ENCODE measurements at places on chromosomes 5 and 9.

GRCh38 chr5:15388866-15389265 is 111.1 kb upstream of the FBXL7 start:
- no peak for DNase-seq

DNA sequence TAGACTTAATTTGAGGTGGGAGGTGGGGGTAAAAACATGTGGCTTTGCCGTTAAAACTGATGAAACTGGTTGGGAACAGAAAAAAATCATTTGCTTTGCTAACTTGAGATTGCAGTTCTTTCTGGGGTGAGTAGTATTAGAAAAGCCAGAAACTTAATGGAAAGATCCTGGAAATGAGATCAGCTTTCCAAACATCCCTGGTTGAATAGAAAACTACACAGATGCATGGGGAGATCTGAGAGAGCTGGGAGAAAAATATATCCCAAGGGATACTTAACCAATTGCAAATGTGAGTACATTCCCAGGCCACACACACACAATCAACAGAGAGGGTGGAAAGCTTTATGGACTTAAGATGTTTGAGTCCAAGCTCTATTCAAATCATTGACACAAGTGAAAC is 222.3 kb downstream of the YTHDC2 start:
- DNase-seq = no peak

- no peak for DNase-seq
Observed at GRCh38 chr5:73435759-73436534, 12.6 kb downstream of the FOXD1 start.

- DNase-seq = no peak
Observed at GRCh38 chr9:21429191-21429590, 11.0 kb upstream of the IFNA1 start.

- no peak for DNase-seq
Observed at GRCh38 chr5:77885519-77885918, 109.4 kb upstream of the TBCA start.

GRCh38 chr9:128070874-128071273 is 2.8 kb downstream of the SLC25A25 start:
- DNase-seq = no peak

- DNase-seq = no peak
Observed at GRCh38 chr9:94654165-94654894, 15.0 kb upstream of the FBP1 start.

- no peak for DNase-seq
Observed at GRCh38 chr9:128150594-128151308, 1.5 kb downstream of the LCN2 start.

GRCh38 chr5:148433826-148434225 is 50.1 kb downstream of the FBXO38 start:
- no peak for DNase-seq

GRCh38 chr5:159533197-159533596 is 202.9 kb upstream of the IL12B start:
- no peak for DNase-seq

DNA sequence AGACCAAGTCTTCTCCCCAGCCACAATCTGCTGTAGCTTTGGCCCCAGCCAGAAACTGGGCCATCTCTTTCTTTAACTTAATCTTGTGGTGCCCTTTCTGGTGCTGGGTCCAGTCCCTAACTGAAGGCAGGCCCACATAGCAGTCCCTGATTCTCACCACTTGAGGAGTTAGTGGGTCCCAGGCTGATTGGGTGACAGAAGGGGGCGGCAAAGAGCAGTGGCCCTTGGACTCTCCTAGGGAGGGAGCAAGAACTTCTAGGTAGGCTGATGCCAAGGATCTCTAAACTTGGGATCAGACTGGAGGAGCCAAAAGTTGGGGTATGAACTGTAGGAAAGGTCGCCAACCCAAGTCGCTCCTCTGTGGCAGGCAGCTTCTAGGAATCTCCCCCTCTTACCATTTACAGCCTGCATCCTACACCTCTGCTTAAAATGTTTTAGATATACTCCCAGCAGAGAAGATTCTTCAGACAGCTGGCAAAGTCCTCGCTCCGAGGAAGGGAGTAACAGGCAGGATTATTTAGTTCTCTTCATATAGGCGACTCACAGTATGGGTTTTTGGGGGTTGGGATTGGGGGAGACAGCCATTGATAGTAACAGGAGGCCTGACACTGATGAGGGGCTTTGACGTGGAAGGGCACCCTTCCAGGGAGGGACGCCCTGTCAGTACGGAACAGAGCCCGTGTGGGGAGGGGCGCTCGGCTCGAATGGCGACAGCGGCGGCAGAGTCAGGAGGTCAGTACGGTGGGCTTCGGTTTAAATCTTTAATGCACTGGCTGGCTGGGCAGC is 2.0 kb upstream of the CCL27 start:
- DNase-seq = no peak

DNA sequence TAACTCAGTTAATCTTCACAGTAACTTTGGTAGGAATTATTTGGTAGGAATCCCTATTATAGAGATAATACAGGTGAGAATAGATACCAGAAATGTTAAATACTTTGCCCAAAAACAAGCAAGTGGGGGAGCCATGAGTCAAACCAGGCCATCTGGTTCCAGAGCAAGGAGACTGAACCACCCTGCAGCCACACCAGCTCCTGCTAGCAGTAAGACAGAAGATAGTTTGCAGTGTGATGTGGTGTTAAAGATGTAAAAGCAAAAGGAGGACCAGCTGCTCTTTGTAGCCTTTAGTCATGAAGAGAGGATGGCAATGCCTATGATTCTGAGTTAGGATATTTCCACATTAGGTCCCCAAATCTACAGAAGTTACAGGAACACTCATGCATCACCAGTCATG is 101.4 kb downstream of the PRKACG start:
- DNase-seq = no peak

DNA sequence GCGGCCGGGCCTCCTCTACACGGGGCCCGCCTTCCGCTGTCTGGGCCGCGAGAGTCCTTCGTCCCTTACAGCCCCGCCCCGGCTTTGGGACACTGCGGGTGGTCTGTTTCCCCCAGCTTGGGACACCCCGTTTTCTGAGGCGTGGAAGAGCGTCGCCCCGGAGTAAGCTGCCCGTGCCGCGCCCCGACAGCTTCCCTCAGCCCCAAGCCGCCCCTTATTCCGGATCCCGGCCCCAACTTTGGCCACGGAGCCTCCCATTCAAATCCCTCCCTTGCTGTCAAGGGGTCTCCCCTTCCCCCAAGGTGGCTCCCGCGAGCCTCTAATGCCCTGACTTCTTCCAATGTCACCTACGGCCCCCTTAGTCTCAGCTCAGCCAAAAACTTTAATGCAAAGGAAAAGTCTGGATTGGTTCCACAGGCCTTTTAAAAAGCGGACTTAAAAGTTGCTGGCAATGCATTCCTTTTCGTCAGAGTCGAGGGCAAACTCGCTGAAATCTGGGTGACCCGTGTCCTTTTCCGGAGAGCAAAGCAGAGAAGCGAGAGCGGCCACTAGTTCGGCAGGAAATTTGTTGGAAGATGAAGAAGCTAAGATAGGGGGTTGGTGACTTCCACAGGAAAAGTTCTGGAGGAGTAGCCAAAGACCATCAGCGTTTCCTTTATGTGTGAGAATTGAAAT is 19.8 kb downstream of the EXOSC2 start:
- DNase-seq = no peak

DNA sequence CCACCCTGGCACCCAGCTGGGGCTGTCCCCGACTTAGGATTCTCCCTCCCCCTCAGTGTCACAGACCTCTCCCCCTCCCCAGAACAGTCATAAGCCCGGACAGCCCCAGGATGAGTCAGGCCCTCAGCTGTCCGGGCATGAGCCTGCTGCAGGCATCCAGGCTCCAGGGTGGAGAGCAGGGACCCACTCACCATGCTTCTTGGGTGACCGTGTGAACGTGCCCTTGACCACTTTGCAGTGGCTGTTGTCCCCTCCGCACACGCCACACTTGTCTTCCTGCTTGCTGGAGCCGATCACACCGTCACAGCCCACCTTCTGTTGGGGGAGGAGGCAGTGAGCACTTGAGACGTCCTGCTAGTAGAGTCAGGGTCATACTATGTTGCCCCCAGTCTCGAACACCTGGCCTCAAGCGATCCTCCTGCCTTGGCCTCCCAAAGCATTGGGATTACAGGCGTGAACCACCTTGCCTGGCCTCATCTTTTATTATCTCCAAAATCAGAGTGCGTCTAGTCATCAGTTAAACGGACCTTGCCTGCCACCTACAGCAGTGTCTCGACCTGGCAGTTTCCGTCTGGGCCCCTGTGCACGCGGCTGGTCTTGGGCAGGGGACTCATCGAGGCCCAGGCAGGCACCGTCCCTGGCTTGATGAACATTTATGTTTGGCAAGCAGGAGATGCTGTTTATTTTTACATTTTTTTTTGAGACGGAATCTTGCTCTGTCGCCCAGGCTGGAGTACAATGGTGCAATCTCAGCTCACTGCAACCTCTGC is 72.6 kb downstream of the ZNF354C start:
- no peak for DNase-seq

GRCh38 chr5:13992795-13993194 is 48.3 kb upstream of the DNAH5 start:
- DNase-seq = no peak

GRCh38 chr5:173010547-173011464 is 27.2 kb downstream of the ATP6V0E1 start:
- DNase-seq = no peak

DNA sequence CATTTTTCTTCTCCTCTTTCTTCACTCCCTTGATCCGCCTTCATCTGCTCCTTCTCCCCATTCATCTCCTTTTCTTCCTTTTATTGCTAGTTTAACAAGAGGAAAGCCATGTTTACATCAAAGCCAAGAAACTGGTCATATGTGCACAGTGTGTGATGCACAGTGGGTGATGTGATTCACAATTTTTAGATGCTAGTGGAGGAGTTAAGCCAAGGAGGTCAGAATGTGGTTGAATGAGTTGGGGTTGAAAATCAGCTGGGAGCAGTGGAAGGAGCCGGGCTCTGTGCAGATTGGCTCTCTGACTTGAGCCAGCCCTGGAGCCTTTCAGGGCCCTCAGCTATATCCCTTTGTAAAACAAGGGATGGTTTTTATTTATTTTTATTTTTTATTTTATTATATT is 7.3 kb downstream of the ACER2 start:
- no peak for DNase-seq

DNA sequence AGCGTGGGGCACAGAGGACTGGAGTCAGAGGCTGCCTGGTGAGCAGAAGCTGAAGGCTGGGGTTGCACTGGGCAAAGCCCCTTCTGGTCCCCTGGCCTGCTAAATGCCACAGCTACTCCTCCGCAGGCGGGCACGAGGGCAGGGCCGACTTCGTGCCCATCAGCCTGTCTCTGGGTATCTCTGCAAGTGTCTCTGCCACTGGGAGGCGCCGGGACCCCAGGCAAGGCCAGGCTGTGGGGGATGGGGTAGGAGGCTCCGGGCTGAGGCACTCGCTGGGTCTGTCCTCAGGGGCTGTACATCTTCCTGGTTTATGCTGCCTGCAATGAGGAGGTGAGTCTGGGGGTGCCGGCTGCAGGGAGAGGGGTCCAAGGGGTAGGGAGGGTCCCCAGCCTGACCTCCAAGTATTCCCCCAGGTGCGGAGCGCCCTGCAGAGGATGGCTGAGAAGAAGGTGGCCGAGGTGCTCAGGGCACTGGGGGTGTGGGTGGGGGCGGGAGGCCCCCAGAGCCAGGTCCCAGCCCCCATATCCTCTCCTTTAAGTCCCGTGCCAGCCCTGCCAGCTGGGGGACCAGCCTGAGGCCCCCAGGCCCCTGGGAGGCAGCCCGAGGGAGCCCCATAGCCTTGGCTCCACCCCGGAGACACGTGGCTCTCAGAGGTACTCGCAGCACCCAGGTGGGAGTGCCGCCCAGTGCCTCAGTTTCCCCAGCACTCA is 25.1 kb downstream of the ADGRD2 start:
- no peak for DNase-seq

DNA sequence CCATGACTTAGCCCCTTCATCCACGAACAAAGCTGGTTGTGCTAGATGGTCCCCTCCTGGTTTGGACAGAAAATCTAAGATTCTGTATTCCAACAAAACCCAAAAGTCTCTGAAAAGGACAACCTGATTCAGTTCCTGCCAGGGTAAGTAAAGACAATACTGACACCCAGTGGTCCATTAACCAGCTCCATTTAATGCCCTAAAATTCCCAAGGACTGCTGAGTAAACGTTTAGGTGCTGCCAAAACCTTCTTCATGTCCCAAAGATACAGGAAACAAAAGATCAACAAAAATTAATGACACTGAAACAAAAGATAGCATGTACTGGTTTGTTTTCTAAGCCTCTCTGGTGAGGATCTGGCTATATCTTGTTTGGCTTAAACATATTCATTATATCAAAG is 25.3 kb upstream of the PPP1R2B start:
- DNase-seq = no peak

GRCh38 chr5:107282061-107282460 is 388.7 kb downstream of the EFNA5 start:
- DNase-seq = no peak

GRCh38 chr9:87711857-87712800 is 13.8 kb upstream of the CTSL start:
- no peak for DNase-seq

Data from stimulated activated CD8-positive, alpha-beta memory T cell treated with anti-CD3 and anti-CD28 coated beads, Interleukin-4, amount 100 ng/mL, for 1 hour (primary cell).